ENCODE measurements at places on chromosomes 11 and 22.

DNA sequence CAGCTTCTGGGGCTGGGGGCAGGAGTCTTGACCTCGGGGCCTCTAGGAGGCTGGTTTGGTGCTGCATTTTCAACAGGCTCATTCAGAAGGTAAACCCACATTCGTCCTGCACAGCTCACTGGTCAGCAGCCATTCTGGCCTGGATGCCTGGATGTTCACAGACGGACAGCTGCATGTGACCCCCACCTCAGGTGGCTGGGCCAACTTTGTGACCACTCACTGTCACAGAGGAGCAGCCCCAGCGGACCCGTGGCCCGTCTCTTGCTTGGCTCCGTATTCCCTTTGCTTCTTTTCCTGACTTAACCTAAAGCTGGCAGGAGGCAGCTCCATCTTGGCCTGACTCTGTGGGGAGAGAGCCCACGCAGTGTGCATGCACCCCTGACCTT, 8.2 kb downstream of the DGCR8 start:
- DNase-seq: no peak

- DNase-seq: no peak
Observed at GRCh38 chr11:23997356-23997755, 499.5 kb upstream of the LUZP2 start.

DNA sequence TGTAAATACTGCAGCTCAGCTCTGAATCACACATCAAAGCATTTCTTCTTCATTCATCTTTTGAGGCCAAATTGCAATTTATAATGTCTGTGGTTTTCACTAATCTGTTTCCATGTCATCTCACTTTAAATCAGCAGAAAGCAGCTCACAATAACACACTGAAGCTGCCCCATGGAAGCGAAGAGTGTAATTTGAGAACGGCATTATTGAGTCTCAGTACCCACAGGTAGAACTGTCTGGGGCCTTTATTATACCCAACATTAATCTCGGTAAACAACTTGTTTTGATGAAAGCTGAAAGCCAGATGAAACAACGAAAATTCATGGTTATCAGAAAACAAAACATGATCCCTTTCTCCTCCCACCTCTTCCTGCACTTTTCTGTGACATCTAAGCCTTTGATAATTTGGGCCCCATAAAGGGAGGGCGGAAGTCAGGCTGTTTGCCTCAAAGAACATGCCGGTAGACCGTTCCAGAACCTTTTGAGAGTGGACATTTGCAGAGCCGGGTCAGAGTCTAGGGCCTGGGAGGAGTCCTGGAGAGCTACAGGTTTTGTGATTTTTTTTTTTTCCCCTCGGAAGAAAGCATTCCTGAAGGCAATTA, 68.2 kb upstream of the SESN3 start:
- DNase-seq: no peak

DNA sequence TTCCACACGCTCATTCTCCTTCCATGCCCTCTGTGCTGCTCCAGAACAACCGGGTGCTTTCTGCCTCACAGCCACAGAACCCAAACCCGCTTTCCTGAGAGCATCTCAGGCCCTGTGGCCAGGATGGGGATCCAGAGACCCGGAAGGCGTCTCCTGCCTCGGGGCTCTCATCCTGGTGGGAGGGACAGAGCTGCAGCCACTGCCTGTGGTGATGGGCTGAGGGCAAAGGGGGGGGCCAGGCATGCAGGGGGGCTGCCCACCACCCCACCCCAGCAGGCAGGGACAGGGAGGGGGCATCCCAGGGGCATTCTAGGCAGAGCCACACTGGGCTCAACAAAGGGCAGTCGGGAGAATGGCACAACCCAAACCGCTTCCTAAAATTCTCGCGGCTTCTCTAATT, 41.4 kb downstream of the CERK start:
- no peak for DNase-seq

- no peak for DNase-seq
Observed at GRCh38 chr11:12380565-12381325, 3.4 kb downstream of the PARVA start.

- DNase-seq: no peak
Observed at GRCh38 chr11:86046116-86046515, 22.8 kb downstream of the PICALM start.

GRCh38 chr11:104876861-104877431, 21.3 kb downstream of the CASP12 start:
- DNase-seq: no peak

GRCh38 chr11:86119077-86119476, 50.2 kb upstream of the PICALM start:
- DNase-seq: no peak

DNA sequence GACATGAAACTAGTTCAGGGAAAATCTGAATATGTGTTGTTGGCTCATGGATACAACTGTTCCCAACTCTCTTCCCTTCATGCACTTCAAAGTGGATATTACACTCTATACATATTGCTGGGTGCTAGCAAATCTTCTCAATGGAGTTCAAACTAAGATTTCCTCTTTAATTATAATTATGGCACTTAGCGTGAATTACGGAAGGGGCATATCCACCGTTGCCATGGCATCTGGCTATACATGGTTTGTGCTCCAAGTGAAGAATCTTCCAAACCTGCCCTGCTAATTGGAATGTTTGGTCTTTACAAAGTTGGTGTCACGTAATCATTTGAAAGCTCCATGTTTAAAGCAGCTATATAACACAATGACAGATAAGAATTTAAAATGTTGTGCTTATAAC, 5.6 kb downstream of the MPPED2 start:
- no peak for DNase-seq

DNA sequence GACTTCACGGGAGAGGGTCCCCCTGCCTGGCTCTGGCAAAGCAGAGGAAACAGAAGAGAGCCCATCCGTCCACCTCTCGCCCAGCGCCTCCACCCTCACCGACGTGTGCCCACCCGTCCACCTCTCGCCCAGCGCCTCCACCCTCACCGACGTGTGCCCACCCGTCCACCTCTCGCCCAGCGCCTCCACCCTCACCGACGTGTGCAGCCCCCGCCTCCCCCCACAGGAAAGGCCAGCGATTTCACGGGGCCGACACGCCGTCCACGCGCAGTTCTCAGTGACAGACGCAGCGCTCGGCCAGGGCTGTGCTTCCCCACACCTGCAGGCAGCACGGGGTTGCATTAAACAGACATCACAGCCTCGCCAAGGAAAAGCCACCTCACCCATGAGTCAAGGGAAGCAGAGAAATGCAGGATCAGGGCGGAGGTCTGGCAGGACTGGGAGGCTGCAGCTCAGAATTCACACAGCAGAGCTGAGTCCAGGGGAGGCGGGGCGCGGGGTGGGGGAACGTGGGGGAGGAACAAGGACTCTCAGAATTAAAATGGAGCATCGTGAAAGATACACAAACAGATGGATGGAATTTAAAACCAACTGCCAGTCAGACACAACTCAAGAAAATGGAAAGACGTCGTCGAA, 377.7 kb downstream of the BRD1 start:
- DNase-seq: no peak

DNA sequence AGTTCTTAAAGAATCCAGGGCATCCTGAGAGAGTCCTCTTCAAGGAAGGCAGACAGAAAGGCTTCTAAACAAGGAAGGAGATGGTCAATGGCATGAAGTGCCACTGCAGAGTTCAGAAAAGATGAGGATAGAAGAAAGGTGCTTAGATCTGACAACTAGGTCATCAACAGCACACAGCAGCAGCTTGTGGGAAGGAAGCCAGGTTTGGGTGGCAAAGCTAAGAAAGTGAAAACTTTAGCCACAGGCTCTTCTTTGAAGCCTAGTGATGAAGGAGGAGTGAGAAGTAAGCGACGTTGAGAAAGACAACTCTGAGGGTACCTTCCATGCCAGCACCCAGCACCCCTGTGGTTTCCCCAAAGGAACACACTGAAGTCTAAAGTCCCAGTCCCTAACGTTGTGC, 92.0 kb downstream of the LARGE1 start:
- no peak for DNase-seq

DNA sequence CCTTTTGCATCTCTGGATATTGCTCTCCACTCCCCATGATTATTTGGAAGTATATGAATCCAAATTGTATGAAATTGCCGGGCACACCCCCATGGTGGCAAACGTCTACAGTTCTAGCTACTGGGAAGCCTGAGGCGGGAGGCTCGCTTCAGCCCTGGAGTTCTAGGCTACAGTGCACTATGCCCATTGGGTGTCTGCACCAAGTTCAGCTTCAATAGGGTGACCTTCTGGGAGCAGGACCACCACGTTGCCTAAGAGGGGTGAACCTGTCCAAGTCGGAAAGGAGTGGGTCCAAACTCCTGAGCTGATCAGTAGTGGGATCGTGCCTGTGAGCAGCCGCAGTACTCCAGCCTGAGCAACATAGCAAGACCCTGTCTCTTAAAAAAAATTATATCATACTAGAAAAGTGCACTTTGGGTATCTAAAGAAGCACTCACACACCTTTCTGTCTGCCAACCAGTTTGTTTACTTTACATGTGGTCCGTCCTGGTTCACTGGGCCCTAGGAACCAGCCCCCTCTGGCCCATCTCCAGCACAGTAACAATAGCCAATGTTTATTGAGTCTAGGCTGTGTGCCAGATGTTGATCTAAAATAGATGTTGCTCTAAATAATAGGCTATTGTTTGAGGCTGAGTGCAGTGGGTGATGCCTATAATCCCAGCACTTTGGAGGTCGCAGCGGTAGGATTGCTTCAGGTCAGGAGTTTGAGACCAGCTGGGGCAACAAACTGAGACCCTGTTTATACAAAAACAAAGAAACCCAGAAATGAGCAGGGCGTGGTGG, 16.4 kb upstream of the KAT5 start:
- no peak for DNase-seq

GRCh38 chr22:41928593-41929417, 2.2 kb upstream of the TNFRSF13C start:
- no peak for DNase-seq

GRCh38 chr11:58125469-58125868, at the start of gene OR9I1:
Gene OR9I1, minus strand, starts transcription at chr11:58125530. Its CDS starts 6,086 bp downstream, at chr11:58119444.
- DNase-seq: no peak

- DNase-seq: no peak
Observed at GRCh38 chr22:20568502-20569058, 61.2 kb downstream of the MED15 start.

GRCh38 chr22:19524170-19525115, at the start of gene CLDN5:
Gene CLDN5, minus strand, starts transcription at chr22:19524410. Its CDS starts 155 bp downstream, at chr22:19524255.
- DNase-seq: no peak

- DNase-seq: no peak
Observed at GRCh38 chr11:33531743-33532181, 168.9 kb downstream of the C11orf91 start.

DNA sequence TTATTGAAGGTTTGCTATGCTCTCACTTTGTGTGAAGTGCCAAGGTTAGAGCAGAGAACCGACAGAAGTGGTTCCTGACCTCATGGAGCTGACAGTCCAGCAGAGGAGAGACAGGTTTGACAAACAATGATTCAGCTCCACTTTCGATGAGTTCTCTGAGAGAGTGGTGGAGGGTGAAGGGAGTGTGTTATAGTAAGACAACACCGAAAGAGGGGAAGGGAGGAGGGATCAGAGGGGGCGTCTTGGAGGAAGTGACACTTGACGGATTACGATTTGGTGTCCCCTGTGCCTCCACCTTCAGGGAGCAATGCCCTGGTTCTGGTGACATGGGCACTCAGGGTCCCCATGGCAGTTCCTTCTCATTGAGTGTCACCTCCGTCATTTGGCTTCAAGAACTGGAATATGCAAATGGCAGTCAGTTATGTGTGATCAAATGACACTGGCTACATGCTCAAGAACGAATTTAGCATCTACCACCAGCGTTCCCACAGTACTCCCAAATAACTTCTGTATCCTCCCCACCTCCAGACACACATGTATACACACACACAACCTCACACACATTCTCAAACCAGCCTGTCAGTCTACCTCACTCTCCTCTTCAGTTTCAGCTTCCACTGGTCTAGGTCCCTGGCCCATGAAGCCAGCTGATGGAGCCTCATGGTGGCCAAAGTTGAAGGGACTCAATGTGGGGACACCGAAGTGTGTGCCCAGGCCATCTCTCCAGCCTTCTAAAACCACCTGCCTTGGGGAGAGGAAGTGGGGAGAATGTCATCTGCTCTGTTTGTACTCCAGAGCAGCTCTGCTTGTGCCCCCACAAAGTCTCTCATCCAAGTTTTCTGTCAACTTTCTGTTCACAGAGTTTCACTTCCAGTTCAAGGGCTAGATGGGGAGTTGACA, 31.4 kb upstream of the NUP160 start:
- DNase-seq: no peak

DNA sequence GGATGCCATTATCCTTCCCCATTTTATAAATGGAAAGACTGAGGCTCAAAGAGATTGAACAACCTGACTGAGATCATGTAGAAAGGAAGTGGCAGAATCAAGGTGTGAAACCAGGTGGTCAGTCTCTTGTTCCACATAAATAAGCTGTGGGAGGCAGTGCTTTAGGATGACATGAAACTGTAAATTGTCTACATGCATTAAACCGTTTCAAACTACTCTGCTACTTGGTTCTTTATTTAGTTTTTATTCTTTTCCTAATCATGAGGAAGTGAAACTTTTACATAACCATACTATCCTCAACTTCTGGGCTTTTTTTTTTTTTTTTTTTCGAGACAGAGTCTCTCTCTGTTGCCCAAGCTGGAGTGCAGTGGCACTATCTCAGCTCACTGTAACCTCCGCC, 34.9 kb downstream of the CADM1 start:
- DNase-seq: no peak

GRCh38 chr11:7949934-7950333, 8.4 kb upstream of the OR10A3 start:
- DNase-seq: no peak

GRCh38 chr11:119376197-119376847, 5.2 kb downstream of the USP2 start:
- no peak for DNase-seq

GRCh38 chr22:23613193-23613972, 18.7 kb downstream of the DRICH1 start:
- no peak for DNase-seq

DNA sequence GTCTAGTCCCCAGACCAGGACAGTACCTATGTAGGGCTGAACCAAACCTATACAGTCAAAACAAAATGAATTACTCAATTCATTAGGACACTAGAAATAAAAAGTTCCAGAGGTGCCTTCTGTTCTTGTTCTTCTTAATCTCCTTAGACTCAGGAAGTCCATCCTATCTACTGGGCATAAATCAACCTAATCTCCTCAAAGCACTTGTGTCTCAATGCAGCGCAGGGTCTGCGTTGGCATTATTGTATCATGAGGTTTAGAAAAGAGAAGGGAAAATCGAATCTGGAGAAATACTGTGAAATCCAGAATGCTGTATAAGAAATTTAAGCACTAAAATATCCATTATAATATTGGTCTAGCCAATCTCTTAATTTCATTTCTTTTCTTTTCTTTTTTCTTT, 2.4 kb upstream of the OR10V1 start:
- DNase-seq: no peak

DNA sequence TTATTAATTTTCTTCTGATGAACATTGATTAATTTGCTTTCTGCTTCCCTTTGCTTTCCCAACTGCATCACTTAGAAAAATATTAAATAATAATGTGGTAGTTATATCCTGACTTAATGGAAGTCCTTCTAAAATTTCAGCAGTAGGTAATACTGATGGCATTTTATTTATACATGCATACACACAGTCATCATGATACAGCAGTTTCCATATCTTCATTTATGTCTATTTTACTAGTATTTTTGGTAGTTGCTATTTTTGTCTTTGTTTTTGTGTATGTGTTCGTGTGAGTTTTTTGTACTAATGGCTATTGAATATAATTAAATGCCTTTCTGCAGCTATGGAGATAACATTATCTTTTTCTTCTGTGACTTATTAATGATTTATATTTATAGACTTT, 484.7 kb upstream of the CNTN5 start:
- no peak for DNase-seq
